ENCODE measurements at places on chromosomes 7 and 10. TPM values are rescaled to one million over a fixed set of nuclear protein-coding genes. Genes with fewer than 3 reads are reported as not detected.

DNA sequence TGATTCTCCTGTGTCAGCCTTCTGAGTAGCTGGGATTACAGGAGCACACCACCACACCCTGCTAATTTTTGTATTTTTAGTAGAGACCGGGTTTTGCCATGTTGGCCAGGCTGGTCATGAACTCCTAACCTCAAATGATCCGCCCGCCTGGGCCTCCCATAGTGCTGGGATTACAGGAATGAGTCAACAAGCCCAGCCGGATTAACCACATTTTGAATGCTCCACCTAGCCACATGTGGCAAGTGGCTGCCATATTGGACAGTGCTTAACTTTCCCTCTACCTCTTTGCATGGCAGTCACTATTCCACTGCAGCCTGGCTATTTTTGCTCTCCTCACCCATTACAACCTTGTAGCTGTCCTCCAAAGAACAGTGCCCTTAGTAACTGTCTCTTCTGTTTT lies 160.1 kb downstream of the GATA3 start:
- no peaks in the 10 kb centered on the region for H3K4me1 ChIP-seq
- no peaks in the 10 kb centered on the region for H3K27me3 ChIP-seq
- DNase-seq: no peak
- H3K4me3 ChIP-seq: no peak overlapping the region
- no peak overlapping the region for H3K27ac ChIP-seq

DNA sequence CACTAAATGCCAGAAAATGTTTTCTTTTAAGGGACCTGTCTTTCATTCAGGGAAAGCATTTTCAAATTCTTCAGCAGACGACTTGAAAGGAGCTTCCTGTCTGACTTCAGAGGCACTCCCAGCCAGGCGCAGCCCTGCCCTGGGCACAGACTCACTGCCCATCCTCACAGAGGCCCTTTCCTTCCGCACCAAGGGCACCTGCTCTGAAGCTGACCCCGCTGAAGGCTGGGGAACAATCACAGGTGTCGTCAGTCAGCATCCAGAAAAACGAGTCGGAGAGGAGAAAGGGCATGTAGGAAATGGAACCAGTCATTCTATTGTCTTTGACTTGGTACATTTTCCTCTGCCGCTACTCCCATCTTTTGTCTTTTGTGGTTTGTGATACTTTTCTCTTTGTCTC lies 125.3 kb upstream of the PARD3 start:
- H3K4me1 ChIP-seq: no peaks in the 10 kb centered on the region
- no peak for DNase-seq
- no peaks in the 10 kb centered on the region for H3K27me3 ChIP-seq
- no peak overlapping the region for H3K4me3 ChIP-seq
- no peaks in the 10 kb centered on the region for H3K36me3 ChIP-seq
- no peak overlapping the region for H3K27ac ChIP-seq

- no peaks in the 10 kb centered on the region for H3K27me3 ChIP-seq
- no peak for DNase-seq
- no peaks in the 10 kb centered on the region for H3K4me1 ChIP-seq
- no peaks in the 10 kb centered on the region for H3K36me3 ChIP-seq
- no peak overlapping the region for H3K27ac ChIP-seq
These were observed 97.4 kb downstream of the SVOPL start for GRCh38 chr7:138603549-138604318.

DNA sequence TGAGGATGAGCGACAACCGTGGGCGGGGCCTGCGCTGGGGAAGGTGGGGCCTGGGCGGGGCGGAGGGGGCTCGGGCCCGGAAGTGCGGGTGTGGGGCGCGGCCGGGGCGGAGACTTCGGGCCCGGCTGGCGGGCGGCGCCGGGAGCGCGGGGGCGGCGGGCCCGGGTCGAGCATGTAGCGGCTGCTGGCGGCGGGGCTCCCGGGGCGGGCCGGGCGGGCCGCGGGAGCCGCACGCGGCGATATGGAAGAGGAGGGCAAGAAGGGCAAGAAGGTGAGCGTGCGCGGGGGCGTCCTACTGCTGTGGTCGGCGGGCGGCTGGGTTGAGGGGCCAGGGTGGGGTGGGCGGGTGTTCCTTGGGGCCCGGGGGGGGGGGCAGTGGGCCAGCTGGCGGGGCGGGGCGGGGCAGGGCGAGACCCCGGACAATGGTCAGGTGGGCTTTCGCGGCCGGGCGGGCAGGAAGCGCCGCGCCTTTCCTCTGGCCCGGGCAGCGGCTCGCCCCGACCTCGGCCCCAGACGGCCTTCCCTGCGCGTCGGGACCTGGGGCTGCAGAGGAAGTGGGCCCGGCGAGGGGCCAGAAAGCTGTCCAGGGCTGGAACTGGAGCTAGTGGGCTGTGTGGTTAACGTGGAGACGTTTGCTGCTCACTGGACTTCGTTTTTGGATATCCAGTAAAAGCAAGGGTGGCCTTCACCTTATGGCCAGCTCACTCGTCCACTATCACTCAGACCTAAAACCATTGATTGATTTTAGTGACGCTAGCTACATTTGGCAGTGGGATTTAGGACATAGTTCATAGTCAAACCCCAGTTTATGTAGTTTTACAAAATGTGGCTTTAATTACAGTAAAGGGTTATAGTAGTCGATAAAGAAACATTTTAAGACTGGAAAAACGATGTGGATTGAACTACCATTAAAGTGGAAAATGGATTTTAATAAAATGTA lies at the start of gene CCM2:
Gene CCM2, plus strand, starts transcription at position 109 of the 940 bp plus-strand sequence. Its CDS starts 133 bp downstream, at position 242.
- no peaks in the 10 kb centered on the region for H3K4me1 ChIP-seq
- no peak for DNase-seq

DNA sequence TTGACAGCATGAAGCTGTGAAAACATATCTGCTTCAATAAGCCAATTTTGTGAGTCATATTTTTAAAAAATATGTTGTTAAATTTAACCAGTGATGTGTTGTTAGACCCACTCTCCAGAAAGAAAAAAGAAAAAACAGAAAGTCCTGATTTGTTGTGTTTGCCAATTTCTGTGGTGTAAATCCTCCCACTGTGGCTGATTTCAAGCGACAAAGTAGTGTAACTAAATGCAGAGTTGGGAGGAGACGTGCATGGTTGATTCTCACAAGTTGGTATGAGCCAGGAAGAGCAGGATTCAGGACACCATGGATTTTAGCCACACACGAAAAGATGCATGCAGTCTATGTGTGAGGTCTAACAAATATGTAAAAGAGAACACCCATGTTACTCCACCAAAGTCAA lies 139.1 kb downstream of the CCDC3 start:
- no peak overlapping the region for H3K4me3 ChIP-seq
- H3K36me3 ChIP-seq: no peaks in the 10 kb centered on the region
- H3K4me1 ChIP-seq: no peaks in the 10 kb centered on the region
- no peak for DNase-seq
- H3K27ac ChIP-seq: no peak overlapping the region
- no peaks in the 10 kb centered on the region for H3K27me3 ChIP-seq

- DNase-seq: no peak
- H3K27me3 ChIP-seq: no peaks in the 10 kb centered on the region
- no peak overlapping the region for H3K4me3 ChIP-seq
- H3K27ac ChIP-seq: no peak overlapping the region
These were observed 16.5 kb downstream of the NPFFR1 start for GRCh38 chr10:70267161-70267933.

DNA sequence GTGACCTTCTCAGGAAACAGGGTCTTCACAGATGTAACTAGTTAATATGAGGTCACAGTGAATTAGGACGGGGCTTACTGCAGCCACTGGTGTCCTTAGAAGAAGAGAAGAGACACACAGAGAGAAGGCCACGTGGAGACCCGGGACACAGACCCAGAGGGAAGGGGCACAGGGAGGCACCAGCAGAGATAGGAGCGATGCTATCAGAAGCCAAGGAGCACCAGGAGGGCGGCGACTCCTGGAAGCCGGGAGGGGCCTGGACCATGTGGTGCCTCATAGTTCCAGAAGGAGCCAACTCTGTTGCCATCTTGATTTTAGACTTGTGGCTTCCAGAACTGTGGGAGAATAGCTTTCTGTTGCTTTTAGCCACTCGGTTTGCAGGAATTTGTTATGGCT lies 505.9 kb downstream of the TCERG1L start:
- no peaks in the 10 kb centered on the region for H3K36me3 ChIP-seq
- DNase-seq: no peak
- no peak overlapping the region for H3K27ac ChIP-seq
- H3K4me3 ChIP-seq: no peak overlapping the region

- no peaks in the 10 kb centered on the region for H3K36me3 ChIP-seq
- peak within 1 kb of the TSS; percentile 76 for H3K4me3 ChIP-seq
- H3K27ac ChIP-seq: peak within 1 kb of the TSS; percentile 99
- H3K27me3 ChIP-seq: no peaks in the 10 kb centered on the region
- peak; percentile 35 for DNase-seq
- H3K4me1 ChIP-seq: peaks cover 5% of the 10 kb centered on the region
These were observed at the start of gene KAZALD1 for GRCh38 chr10:101061624-101062231. KAZALD1 (plus strand) TSS chr10:101061989; CDS start chr10:101062593, 604 bp downstream.

GRCh38 chr10:131210181-131210580 lies 101.3 kb downstream of the TCERG1L start:
- H3K4me3 ChIP-seq: no peak overlapping the region
- no peaks in the 10 kb centered on the region for H3K4me1 ChIP-seq
- no peak overlapping the region for H3K27ac ChIP-seq
- H3K27me3 ChIP-seq: no peaks in the 10 kb centered on the region

GRCh38 chr10:31072451-31072850 lies 40.8 kb upstream of the ZNF438 start:
- H3K4me3 ChIP-seq: no peak overlapping the region
- no peak overlapping the region for H3K27ac ChIP-seq
- no peaks in the 10 kb centered on the region for H3K36me3 ChIP-seq
- H3K4me1 ChIP-seq: no peaks in the 10 kb centered on the region

DNA sequence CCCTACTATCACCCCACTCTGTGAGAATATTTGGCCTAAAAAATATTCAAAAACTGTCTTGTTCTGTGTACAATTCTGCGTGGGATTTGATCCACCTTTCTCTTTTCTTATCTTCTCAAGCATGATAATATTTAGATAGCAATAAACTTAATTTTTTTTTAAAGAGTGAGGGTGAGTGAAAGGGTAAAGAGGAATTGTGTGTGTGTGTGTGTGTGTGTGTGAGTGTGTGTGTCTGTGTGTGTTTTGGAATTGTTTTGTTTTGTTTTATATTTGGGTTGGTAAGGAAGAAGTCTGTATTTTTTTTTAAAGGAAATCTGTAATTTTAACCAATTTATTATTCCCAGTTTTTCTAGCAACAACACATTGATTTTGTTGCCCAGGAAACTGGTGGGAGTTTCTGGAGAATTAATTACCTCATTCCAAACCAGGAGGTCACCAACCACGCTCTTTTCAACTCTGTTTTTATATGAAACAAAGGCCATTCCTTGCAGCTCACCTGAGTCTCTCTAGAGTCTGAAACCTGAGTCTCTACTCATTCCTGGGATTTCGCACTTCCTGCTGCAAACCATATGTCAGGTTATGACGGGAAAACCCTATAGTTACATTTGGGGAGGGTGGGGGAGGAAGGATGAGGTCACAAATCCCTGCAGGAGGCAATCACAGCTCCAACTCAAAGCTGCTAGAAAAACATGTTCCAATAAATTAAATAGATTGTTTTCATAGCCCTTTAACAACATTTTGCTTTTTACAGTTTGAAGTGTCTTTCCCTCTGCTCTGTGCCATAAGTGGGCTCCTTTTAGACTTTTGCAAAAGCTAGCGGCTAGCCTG lies 38.1 kb upstream of the XPNPEP1 start:
- no peak overlapping the region for H3K4me3 ChIP-seq
- no peak for DNase-seq
- no peaks in the 10 kb centered on the region for H3K4me1 ChIP-seq
- no peak overlapping the region for H3K27ac ChIP-seq
- no peaks in the 10 kb centered on the region for H3K27me3 ChIP-seq
- H3K36me3 ChIP-seq: no peaks in the 10 kb centered on the region

DNA sequence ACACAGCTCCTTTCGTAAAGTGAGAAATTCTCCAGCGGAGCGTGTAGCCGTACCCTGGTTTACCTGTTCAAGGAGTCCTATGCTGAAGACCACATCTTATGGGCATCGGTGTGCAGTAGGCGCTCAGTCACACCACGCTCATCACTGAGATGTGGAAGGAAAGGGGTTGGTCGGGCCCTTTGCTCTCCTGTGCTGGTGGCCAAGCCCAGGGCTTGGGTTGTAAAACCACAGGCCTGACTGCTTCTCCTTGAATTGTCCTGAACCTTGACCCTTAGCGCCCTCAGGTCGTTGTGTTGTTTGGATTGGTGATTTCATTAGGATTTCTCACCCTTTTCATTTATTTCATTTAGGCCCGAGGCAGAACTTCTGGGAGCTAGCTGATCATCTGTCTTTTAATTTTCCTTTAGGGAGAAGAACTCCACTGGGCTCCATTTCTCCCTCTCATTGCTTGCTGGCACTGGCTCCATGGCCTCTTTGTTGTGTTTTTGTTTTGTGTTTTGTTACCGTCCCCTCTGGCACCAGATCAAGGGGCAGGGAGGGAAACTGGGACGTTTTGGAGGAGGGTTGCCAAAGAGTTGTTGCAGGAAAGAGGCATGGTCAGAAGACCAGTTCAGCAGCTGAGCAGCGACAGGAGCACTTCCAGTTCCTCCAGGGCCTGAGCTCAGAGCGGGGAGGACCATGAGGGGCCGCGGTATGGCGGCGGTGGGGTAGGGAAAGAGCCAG lies 511.4 kb upstream of the GALNT17 start:
- no peaks in the 10 kb centered on the region for H3K27me3 ChIP-seq
- no peaks in the 10 kb centered on the region for H3K36me3 ChIP-seq
- no peak overlapping the region for H3K27ac ChIP-seq
- DNase-seq: no peak
- no peak overlapping the region for H3K4me3 ChIP-seq

DNA sequence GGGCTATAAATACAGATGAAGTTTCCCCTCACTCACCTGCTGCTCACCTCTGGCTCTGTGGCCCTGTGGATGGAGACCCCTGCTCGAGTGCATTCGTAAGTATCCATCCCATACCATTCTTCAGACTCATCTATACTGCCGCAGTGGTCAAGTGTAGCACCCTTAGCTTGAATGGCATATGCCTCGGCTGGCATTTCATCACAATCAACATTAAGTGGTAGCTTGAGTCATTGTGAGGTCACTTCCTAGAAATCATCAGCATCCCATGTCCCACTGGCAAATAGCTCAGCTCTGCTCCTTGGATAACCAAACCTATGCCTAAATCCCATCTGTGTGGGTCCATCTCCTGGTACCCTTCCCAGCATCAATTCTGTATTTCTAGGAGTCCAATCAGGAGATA lies 38.2 kb downstream of the MDH2 start:
- H3K4me3 ChIP-seq: no peak overlapping the region
- H3K27ac ChIP-seq: no peak overlapping the region
- H3K4me1 ChIP-seq: no peaks in the 10 kb centered on the region
- no peak for DNase-seq

- H3K4me3 ChIP-seq: no peak overlapping the region
- H3K4me1 ChIP-seq: no peaks in the 10 kb centered on the region
- H3K27ac ChIP-seq: no peak overlapping the region
- H3K27me3 ChIP-seq: no peaks in the 10 kb centered on the region
- no peaks in the 10 kb centered on the region for H3K36me3 ChIP-seq
- no peak for DNase-seq
These were observed 285.7 kb downstream of the ZEB1 start for GRCh38 chr10:31604646-31605170.

- H3K4me1 ChIP-seq: peaks cover 12% of the 10 kb centered on the region
- H3K4me3 ChIP-seq: no peak overlapping the region
- no peak overlapping the region for H3K27ac ChIP-seq
- H3K36me3 ChIP-seq: no peaks in the 10 kb centered on the region
- no peak for DNase-seq
- H3K27me3 ChIP-seq: no peaks in the 10 kb centered on the region
These were observed 5.5 kb downstream of the RASSF4 start for GRCh38 chr10:44965104-44965503.

Gene FAM185A
- 16.5 TPM for total RNA-seq

Gene AKR1D1
- total RNA-seq: not detected

Gene GDF2
- not detected for total RNA-seq

Gene EBF3
- 1.5 TPM for total RNA-seq

Gene COL1A2
- 51.2 TPM for total RNA-seq

Gene FBXL13
- total RNA-seq: 2.6 TPM

Gene GRM8
- total RNA-seq: 3.7 TPM

Gene LRGUK
- 1.3 TPM for total RNA-seq

Gene BEND7
- 44.5 TPM for total RNA-seq
